ENCODE measurements at places on chromosomes 3 and 15.

DNA sequence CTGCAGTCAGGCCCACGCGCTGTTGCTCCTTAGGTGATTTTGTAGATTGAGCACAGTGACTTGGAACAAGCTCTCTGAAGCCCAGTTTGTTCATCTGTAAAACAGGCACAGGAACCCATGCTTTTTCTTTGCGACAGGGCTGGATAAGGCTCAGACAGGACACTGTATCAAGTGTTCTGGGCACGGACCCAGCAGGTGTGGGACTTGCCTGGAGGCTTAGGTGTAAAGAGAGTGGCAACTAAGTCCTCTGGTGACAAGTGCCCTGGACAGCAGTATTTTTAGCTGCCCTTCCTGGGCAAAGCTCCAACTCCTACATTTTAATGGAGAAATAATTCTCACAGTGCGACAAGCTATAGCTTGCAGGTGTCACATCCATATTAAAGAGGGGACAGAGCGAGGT lies 32.2 kb downstream of the CD276 start:
- DNase-seq: no peak

GRCh38 chr3:147737376-147737775 lies 328.2 kb downstream of the ZIC1 start:
- DNase-seq: no peak

GRCh38 chr15:95946241-95946640 lies 384.3 kb upstream of the NR2F2 start:
- no peak for DNase-seq

GRCh38 chr3:141380987-141381386 lies 12.7 kb downstream of the ZBTB38 start:
- DNase-seq: no peak

DNA sequence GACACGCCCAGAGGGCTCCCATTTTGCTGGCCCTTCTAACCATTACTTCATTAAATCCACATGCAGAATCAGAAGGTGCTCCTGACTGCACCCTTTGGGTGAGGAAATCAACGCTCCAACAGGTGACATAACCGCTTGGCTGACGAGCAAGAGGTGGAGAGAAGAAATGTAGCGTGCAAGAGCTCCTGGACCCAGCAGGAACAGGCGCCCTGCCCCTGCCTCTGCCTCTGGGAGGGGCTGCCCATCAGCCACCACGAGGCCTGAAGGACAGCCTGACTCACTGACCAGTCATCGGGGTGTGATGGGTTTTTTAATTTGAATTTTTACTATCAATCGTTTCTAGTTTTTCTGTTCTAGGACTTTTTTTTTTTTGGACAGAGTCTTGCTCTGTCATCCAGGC lies 218.2 kb downstream of the ADAMTS17 start:
- no peak for DNase-seq
